Iris pigment epithelial cell (primary cell): ENCODE measurements at places on chromosomes 1 and 21.

- DNase-seq, result no peak
Observed at GRCh38 chr21:25387665-25388064, 219.6 kb downstream of the MRPL39 start.

DNA sequence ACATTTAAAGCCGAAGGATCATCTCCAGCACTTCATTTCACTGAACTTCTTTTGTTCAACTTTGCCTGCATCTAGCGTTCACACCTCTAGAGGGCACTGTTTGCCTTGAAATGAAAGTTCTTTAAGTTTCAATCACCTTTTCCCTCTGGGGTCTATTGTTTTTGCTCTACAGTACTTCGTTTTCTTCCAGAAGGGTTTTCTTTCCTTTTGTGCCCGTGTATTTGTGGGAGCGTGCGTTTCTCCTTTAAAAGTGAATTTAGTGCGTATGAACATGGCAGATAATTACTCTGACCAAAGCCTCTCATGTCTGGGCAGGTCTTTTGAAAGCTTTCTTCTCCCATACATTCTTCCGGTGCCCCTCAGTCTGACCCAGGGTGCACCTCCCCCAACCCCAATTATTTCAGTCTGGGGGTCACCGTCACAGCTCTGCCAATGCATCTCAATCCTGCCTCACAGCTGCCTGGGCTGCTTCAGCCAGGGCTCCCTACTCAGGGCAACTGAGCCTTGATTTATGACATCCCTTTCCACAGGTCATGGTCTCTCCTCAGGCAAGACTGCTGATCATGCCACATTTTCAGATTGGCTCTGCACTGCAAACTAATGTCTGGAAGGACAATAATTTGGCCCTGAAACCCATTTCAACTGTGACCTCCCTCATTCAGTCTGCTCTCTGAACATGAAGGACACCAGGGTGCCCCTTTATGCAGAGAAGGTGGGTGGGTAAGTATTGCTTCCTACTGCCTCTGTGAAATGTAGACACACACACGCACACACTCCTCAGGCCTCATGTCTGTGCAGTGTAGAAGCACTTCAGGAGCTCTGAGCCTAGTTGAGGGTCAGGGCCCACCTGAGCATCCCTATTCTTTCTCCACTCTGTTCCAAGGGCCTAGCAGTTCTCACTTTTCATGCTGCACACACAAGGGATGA, 88.6 kb downstream of the NUF2 start:
- DNase-seq, result peak; percentile 47

GRCh38 chr1:23984417-23985186, 4.5 kb upstream of the SRSF10 start:
- DNase-seq, result peak; percentile 74

- DNase-seq, result no peak
Observed at GRCh38 chr1:56816264-56816663, 2.9 kb downstream of the FYB2 start.

DNA sequence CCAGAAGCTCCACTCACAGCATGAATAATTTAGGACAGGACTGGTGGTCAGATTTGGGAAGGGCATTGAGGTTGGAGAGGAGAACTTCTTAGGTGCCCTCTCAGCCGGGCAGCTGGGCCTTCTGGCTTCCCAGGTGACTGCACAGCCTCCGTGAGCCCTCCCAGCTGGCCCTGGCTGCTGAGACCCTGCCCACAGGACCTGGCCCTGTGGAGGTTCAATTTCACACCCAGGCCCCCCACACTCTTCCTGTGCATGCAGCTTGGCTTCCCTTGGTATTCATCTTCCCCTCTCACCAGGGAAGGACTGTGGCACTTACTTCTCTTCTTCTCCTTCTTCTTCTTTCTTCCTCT, 50.6 kb downstream of the NDUFS5 start:
- no peak for DNase-seq

GRCh38 chr1:74463333-74463988, 49.0 kb downstream of the LRRC53 start:
- DNase-seq, result no peak

DNA sequence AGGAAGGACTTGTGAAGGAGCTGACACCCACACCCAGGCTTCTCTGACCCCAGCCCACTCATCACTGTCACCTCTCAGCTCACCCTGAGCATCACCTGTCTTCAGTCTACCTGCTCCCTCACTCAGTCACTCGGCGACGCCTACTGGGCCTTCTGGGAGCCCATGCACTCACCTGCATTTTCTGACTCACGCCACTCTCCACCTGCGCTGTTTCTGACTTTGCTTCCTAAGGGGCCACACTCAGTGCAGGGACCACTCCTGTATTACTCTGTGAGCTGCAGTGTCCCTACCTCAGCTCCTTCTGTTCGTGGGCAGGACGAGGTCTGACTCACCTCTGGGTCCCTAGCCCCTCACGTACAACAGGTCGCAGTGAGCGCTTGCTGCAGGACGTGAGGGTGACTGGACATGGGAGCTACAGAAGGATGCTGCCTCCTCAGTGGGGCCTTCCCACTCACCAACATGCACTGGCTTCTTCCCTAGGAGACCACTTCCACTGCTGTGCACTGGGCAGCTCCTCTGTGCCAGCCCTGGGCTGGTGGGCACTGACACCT, 102.3 kb downstream of the GLIS1 start:
- no peak for DNase-seq

GRCh38 chr1:226355669-226356551, 46.9 kb upstream of the LIN9 start:
- DNase-seq, result no peak

- DNase-seq, result peak; percentile 62
Observed at GRCh38 chr1:206967096-206967849, 3.0 kb downstream of the FCAMR start.

DNA sequence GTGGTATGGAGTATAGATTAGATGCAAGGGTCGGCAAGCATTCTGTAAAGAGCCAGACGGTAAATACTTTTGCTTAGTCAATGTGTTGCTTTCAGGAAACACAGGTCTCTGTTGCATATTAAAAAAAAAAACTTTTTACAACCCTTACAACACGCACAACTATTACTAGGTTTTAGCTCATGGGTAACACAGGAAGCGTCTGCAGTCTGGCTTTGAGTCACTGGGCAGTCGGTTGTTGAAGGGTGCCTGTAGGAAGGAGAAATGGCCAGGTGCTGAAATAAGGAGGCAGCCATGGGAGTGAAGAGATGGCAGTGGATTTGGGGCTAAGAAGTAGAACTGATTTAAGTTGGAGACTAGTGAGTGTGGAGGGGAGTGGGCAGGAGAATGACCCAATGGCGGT, 192.1 kb downstream of the KCNJ6 start:
- DNase-seq, result no peak

- DNase-seq, result peak; percentile 77
Observed at GRCh38 chr1:6601923-6602668, 573 bp downstream of the KLHL21 start.

- DNase-seq, result peak; percentile 28
Observed at GRCh38 chr1:38991638-38992411, 749 bp downstream of the AKIRIN1 start.

DNA sequence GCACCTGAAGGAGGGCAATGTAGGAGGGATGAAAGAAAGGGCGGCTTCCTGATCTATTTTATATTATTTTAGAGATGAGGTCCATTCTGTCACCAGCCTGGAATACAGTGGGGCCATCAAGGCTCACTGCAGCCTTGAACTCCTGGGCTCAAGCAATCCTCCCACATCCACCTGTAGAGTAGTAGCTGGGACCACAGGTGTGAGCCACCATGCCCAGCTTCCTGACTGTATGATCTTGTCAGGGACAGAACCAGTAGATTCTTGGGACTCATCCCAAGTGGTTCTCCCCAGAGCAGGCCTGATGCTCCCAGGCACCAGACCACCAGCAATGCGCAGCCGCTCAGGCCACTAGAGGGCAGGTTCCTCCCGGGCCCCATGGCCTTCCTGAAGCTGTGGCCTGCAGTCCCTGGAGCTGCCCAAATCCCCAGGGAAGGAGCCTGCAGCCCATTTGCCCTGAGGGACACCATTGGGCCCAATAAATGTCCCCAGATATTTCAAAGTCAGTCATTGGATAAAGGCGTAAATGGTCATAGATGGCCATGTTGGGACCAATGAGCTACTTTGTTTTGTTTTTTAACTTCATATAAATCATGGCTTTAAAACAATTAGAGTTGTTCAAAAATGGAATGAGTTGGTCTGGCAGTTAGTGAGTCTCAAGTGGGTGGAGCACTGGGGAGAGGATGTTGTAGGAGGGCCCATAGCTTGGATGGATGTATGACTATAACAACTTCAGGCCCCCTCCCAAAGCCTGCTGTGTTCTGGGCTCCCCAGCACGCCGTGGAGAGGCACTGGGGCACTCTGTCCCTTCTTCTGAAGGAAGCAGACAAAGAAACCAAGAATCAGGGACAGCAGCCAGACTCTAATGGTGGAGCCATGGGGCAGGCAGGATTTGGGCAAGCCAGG, 44.7 kb upstream of the GOLT1A start:
- peak; percentile 53 for DNase-seq
